ENCODE measurements at places on chromosomes 7 and 10.

DNA sequence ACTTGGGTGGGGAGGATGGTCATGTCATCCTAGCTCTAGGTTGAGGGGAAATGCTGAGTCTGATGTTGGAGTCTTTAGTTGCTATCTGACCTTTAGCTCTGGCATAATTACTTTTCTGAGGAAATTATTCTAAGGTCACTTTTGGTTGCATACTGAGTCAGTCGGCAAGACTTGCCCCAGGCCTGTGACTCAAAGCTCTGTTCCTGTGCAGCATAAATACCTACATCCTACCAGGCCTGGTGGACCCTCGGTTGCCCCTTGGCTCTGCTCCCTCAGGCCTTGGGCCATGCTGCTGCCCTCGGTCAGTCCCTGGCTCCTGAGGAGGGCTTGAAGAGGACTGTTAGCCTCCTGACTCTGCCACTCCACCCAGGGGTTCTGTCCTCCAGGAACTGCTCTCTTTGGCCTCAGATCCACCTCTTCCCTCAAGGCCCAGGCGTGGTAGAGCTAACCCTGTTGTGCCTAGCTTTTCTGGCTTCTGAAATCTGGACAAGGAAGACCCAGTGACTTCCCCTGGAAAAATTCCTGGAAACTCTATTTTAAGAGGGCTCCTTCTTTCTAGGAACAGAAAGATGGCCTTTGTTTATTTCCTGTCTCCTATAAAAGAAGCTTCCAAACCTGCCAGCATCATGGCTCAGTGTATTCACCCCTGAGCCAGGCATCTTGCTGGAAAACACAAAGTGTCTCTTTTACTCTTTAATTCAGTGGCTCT is 71.2 kb downstream of the TMEM178B start:
- H3K4me3 ChIP-seq: no peak overlapping the region
- no peaks in the 10 kb centered on the region for H3K36me3 ChIP-seq
- DNase-seq: no peak
- peaks cover 7% of the 10 kb centered on the region for H3K27me3 ChIP-seq
- no peaks in the 10 kb centered on the region for H3K4me1 ChIP-seq
- no peak overlapping the region for H3K27ac ChIP-seq

GRCh38 chr7:129422727-129423126 is 11.5 kb upstream of the STRIP2 start:
- peaks cover 19% of the 10 kb centered on the region for H3K4me1 ChIP-seq
- no peaks in the 10 kb centered on the region for H3K27me3 ChIP-seq
- H3K27ac ChIP-seq: no peak overlapping the region
- H3K4me3 ChIP-seq: no peak overlapping the region

- no peak overlapping the region for H3K27ac ChIP-seq
- H3K4me3 ChIP-seq: no peak overlapping the region
- H3K36me3 ChIP-seq: no peaks in the 10 kb centered on the region
- DNase-seq: no peak
- H3K27me3 ChIP-seq: no peaks in the 10 kb centered on the region
- H3K4me1 ChIP-seq: no peaks in the 10 kb centered on the region
Measured at GRCh38 chr7:95540366-95540765, 54.6 kb downstream of the ASB4 start.

DNA sequence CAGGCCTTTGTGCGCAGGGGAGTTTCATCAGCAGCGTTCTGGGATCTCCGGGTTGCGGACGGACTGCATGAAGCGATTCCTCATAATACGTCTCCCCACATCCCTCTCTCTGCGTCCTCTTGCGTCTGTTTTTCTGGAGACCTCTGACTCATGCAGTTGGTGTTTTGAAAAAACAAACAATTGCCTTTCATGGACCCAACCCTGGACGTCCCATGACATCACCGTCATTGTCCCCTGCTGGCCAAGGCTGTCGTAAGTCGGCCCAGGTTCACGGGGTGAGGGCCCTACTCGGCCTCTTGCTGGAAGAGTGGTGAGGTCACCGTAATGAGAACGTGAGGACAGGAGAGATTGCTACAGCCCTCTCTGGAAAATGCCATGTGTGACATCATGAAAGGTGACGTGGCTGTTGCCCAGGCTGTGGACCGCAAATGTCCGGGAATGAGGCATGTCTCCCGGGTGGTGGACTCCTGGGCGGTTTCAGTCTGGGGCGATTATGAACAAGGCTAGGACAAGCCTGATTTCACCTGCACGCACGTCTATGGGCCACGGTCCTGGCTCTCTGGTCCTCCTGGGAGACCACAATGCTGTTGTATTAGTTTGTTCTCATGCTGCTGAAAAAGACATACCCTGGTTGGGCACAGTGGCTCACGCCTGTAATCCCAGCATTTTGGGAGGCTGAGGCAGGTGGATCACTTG is 9.8 kb upstream of the MAFK start:
- no peak for DNase-seq
- H3K27me3 ChIP-seq: peaks cover 51% of the 10 kb centered on the region
- no peak overlapping the region for H3K4me3 ChIP-seq
- H3K36me3 ChIP-seq: no peaks in the 10 kb centered on the region
- no peak overlapping the region for H3K27ac ChIP-seq

GRCh38 chr7:47693216-47693615 is 111.3 kb upstream of the TNS3 start:
- H3K4me3 ChIP-seq: no peak overlapping the region
- H3K4me1 ChIP-seq: no peaks in the 10 kb centered on the region
- H3K27me3 ChIP-seq: no peaks in the 10 kb centered on the region

DNA sequence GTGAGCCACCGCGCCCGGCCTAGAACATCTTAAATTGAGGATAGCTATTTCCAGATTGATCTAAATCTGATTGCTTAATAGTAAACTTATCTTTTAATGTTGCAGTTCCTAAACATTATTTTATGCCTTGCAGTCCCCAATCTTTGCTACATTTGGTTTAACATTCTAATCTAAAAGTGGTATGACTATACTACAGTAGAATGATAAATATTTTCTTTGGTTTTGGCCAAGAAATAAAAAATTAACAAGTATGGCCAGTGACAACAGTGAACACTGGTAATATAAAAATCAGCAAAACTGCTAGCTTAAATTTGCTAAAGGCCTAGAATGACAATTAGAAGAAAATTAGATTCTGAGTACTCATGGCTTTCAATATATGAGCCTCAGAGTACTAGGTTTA is 73.5 kb downstream of the CDK6 start:
- DNase-seq: no peak
- H3K27me3 ChIP-seq: no peaks in the 10 kb centered on the region
- H3K4me3 ChIP-seq: no peak overlapping the region
- peaks cover 59% of the 10 kb centered on the region for H3K36me3 ChIP-seq
- peaks cover 19% of the 10 kb centered on the region for H3K4me1 ChIP-seq

DNA sequence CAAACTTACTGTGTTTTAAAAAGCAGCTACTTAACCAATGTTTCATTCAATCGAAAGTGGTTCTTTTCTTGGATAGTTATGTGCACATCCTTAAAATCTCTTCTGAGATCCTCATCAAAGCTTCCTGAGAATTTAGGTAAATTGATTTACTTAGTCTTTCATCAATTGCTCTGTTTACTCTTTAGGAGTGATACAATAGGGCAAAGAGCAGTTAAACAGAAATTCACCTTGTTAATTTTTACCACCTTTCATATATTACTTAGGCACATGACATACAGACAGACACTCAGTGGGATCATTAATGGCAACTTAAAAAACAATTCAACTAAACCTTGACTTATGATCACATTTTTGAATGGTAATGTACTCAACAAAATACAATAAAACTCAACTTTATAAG is 456.3 kb downstream of the DGKB start:
- H3K27ac ChIP-seq: no peak overlapping the region
- no peak for DNase-seq
- H3K27me3 ChIP-seq: no peaks in the 10 kb centered on the region
- no peaks in the 10 kb centered on the region for H3K36me3 ChIP-seq

GRCh38 chr7:104934665-104935064 is 79.3 kb upstream of the KMT2E start:
- no peak overlapping the region for H3K4me3 ChIP-seq
- peaks cover 4% of the 10 kb centered on the region for H3K4me1 ChIP-seq
- H3K27me3 ChIP-seq: no peaks in the 10 kb centered on the region
- H3K36me3 ChIP-seq: no peaks in the 10 kb centered on the region

DNA sequence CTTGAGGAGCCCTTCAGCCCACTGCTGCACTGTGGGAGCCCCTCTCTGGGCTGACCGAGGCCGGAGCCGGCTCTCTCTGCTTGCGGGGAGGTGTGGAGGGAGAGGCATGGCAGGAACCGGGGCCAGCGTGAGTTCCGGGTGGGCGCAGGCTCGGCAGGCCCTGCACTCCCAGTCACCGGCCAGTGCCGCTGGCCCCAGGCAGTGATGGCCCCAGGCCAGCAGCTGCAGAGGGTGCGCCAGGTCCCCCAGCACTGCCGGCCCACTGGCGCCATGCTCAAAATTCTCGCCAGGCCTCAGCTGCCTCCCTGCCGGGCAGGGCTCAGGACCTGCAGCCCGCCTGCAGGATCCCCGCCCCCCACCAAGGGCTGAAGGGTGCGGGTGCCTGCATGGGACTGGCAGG is 128.4 kb upstream of the STARD3NL start:
- no peak for DNase-seq
- no peaks in the 10 kb centered on the region for H3K36me3 ChIP-seq
- H3K4me1 ChIP-seq: no peaks in the 10 kb centered on the region
- no peak overlapping the region for H3K4me3 ChIP-seq

- no peak for DNase-seq
- H3K36me3 ChIP-seq: no peaks in the 10 kb centered on the region
- H3K27me3 ChIP-seq: no peaks in the 10 kb centered on the region
- no peaks in the 10 kb centered on the region for H3K4me1 ChIP-seq
- no peak overlapping the region for H3K4me3 ChIP-seq
Measured at GRCh38 chr7:88455696-88456095, 149.0 kb upstream of the STEAP4 start.

- H3K27me3 ChIP-seq: peaks cover 3% of the 10 kb centered on the region
- no peaks in the 10 kb centered on the region for H3K4me1 ChIP-seq
- H3K36me3 ChIP-seq: no peaks in the 10 kb centered on the region
- DNase-seq: no peak
- no peak overlapping the region for H3K27ac ChIP-seq
Measured at GRCh38 chr10:96417441-96417840, 58.6 kb upstream of the OPALIN start.

DNA sequence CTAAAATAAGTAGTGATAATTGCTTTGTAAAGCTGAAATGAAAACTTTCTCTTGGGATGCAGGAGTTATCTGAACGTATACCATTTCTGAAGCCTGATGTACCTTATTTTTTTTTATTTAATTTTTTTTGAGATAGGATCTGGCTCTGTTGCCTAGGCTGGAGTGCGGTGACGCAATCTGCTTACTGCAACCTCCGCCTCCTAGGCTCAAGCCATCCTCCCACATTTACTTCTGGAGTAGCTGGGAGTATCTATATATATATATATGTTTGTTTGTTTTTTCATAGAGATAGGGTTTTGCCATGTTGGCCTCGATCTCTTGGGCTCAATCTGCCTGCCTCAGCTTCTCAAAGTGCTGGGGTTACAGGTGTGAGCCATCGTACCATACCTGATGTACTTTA is 2.4 kb downstream of the PMPCB start:
- H3K27ac ChIP-seq: no peak overlapping the region
- no peaks in the 10 kb centered on the region for H3K27me3 ChIP-seq
- H3K36me3 ChIP-seq: peaks cover 36% of the 10 kb centered on the region
- no peak for DNase-seq

- no peaks in the 10 kb centered on the region for H3K4me1 ChIP-seq
- no peaks in the 10 kb centered on the region for H3K27me3 ChIP-seq
- no peak overlapping the region for H3K4me3 ChIP-seq
- no peak for DNase-seq
- no peaks in the 10 kb centered on the region for H3K36me3 ChIP-seq
- no peak overlapping the region for H3K27ac ChIP-seq
Measured at GRCh38 chr10:16116404-16117304, 256.3 kb upstream of the MINDY3 start.

DNA sequence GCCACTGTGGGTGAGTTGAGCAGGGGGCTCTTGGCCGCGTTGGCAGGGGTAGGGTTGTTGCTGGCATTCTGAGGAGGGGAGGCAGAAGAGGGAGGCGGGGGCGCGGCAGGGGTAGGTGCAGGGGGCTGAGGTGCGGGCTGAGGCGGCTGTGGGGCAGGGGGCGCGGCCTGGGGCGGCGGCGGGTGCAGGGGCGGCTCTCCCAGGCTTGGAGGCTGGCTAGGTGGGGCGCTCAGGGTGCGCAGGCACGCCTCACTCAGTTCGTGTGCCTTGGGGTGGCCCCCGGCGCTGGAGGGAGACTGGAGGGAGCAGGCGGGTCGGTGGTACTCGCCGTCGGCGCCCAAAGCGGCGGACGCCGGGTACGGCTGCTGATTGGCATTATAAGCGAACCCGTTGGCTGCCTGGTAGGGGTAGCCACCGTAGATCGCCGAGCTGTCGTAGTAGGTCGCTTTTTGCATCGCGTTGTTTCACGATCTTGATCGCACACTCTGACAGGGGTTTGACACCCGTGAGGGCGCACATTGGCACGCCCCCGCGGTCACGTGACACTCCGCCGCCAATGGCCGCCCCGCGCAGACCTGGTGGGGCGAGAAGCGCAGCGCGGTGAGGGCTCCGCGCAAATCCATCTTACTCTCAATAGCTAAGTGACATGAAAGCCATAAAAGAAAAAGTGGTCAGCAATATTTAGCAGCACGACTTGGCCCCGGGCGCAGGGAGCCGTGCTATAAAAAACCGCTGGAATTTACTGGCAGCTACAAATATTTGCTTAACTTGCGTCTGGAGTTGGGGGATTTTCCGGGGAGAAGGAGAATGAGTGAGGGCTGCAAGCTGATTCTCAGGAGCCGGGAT is 7.9 kb upstream of the HOXA2 start:
- H3K36me3 ChIP-seq: no peaks in the 10 kb centered on the region
- DNase-seq: no peak
- peaks cover 19% of the 10 kb centered on the region for H3K27me3 ChIP-seq
- H3K4me1 ChIP-seq: no peaks in the 10 kb centered on the region
- H3K4me3 ChIP-seq: no peak overlapping the region
- H3K27ac ChIP-seq: no peak overlapping the region

DNA sequence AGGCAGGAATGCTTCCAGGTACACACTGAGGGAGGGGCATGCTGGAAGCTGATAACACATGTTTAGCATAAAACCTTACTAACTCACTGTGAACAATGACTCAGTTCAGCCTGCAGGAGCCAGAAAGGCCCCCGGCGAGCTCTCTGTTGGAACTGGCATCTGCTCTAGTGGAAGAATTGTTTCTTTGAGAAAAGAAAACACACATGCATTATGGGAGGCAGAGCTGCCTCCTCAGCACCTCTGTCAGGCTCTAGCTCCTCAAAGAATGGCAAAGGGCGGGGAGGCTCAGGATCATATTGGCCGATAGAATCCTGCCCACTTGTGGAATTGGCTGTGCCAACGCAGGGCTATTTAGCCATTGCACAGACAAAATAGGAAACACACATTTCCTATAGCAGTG is 338.3 kb downstream of the CXCL12 start:
- no peaks in the 10 kb centered on the region for H3K4me1 ChIP-seq
- DNase-seq: no peak
- no peak overlapping the region for H3K27ac ChIP-seq
